ENCODE measurements at places on chromosomes 7 and 10.
A peak's percentile ranks its signal among the peaks of the same experiment; 100 is the strongest.

DNA sequence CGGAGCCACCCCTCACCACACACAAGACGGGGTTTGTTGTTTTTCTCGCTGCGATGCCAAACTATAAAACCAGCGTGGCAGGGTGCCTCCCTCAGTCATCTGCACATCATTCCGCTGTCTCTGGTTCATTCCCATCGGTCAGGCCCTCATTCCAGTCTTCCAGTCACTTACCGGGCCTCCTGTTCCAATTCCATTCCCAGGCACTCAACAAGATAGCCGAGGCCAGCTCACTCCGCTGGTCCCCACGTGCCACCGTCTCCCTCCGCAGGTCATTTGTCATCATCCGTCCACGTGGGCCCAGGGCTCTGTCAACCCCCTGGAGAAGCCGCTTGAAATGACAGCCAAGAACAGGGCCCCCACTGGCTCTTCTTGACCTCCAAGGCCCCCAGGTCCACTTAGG, 6.1 kb upstream of the TMEM184A start:
- no peak for DNase-seq

DNA sequence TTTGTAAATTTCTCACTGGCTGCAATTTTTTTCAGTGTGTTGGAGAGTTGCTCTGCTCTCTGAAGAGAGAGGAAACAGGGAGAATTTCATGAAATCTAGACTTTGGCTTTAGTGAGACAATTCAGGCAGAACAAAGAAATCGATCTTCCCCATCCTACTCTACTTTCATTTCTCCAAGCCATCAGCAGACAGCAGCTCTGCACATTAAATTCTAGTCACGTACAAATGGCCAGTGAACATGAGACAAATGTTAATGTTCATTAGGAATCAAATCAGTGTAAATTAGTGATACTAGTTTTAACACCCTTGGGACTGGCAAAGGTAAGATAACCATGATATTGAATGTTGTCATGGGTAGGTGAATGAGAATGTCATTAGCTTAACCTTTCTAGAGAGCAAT, 140.8 kb downstream of the ANLN start:
- no peak for DNase-seq

- DNase-seq: no peak
Observed at GRCh38 chr7:5339955-5340354, 57.2 kb downstream of the SLC29A4 start.

GRCh38 chr7:47435889-47436312, 146.0 kb downstream of the TNS3 start:
- DNase-seq: peak; percentile 63

DNA sequence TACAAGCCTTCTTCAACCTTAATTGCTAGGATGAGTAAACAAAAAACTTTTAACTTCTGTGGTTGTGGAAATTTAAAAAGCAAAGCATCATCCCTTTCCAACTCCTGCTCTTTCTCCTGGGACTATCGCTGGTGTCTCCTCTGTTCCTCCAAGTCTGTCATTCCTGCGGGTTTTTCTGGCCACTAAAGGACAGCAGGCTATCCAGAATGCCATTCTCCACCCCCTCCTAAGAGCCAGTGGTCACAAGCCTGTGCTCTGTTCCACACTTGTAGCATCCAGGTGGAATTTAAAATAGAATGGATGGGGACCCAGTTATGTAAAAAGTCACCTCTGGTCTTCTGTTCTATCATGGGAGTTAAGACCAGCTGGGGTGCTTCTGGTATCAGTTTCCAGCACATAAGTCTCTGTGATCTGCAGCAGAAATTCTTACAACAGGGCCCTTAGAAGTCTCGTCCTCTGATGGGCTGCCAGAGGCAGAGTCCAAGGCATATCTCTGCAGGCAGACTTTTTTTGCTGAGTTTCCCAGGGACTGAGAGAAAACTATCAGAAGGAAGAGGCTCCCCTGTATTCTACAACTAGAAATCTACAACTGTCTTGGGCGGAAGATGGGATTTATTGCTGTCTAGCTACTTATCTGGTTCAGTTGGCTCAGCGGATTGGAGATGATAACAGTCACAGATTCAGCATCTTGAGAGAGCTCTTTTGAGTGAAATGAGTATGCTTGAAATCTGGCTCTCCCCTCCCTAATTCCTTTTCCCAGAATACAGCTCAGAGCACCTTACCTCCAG, 5.1 kb upstream of the WNT16 start:
- DNase-seq: no peak

DNA sequence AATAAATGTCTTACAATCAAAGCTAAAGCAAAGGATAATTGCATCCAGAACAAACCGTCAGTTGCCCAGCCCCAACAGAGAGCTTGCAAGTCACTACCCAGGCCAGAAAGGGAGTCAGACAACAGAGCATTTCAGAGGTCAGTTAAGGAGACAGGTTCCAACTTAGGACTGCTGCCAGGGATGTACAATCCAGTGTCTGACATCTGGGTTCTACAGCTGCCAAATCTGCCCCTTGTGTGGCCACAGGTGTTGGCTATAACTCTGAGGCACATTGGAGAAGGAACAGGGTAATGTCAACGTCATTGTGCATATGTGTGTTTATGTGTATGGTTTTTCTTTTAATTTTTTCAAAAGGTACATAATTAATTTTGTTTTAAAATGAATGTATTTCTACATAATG, 85.2 kb upstream of the GLCCI1 start:
- no peak for DNase-seq

- DNase-seq: no peak
Observed at GRCh38 chr7:134702366-134703240, 56.0 kb downstream of the BPGM start.

- DNase-seq: no peak
Observed at GRCh38 chr10:81865581-81865980, 9.4 kb upstream of the NRG3 start.

- no peak for DNase-seq
Observed at GRCh38 chr10:95414844-95415485, 124.2 kb upstream of the PDLIM1 start.

DNA sequence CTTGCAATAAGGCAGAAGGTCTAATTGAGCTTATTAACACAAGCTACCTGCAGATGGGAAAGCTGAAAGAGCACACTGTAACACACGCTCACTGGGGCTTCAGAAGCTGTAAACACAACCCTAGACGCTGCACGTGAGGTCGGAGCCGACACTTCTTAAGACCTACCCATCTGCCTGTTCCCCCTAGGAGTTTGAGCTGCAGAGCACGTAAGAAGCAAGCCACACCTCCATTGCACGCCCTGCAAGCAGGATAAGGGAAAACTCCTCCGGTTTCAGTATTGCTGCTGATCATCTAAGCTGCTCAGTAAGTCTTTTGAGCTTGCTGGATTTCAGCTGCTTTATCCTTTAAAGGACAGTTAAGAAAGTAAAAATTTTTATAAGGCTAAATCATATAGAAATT, 244.0 kb upstream of the ZWINT start:
- no peak for DNase-seq

DNA sequence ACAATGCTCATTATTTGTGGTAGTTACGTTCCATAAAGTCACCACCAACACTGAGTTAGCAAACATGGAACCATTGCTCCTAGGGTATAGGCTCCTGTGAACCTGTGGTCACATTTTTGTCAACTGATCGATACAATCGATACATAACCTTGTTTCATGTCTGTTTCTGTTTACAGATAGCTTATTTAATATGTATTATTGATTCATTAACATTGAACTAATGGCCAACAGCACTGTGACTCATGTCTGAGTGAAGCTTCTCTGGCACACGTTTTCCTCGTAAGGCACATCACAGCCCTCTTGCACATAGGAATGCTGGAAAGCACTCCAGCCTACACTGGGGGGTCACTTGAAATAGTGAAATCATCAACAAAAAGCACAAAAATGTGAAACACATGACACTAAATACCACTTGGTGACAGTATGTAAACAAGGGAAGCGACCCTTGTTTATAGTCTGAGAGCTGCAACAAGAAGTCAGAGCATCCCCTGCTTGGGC, 27.0 kb downstream of the GHRHR start:
- no peak for DNase-seq

DNA sequence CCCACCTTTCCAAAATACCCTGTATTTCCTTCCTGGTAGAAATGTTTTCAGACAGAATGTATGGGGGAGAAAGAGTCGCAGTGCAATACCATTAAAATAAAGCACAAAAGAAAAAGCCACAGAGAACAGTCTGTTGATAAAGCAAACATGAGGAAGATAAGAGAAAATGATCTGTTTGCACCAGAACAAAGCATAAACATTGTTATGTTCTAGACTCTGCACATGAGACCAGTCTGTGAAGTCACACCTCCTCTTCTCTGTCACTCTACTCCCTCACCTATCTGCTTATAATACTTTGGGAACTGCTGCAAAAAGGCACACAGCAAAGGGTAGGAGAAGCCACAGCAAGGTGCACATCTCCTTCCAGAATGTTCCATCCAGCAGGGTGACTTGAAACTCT, 67.2 kb upstream of the LRGUK start:
- DNase-seq: no peak

DNA sequence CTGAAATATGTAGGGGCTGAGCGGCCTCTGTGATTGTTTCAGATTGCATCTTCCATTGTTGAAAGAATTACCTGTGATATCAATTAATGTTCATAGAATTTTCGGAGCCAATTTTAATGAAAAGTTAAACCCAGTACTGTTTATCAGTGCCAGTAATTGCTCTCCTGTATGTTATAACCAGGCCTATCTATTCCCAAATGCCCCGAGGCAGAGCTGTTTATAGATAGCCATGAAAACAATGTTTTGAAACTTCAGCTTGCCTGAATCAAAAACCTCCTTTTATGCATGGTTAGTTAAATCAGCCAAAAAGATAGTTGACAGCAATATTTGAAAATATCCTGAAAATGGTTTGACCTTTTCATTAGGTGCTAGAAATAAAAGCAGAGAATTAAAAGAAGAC, 50.1 kb upstream of the HDAC9 start:
- no peak for DNase-seq

DNA sequence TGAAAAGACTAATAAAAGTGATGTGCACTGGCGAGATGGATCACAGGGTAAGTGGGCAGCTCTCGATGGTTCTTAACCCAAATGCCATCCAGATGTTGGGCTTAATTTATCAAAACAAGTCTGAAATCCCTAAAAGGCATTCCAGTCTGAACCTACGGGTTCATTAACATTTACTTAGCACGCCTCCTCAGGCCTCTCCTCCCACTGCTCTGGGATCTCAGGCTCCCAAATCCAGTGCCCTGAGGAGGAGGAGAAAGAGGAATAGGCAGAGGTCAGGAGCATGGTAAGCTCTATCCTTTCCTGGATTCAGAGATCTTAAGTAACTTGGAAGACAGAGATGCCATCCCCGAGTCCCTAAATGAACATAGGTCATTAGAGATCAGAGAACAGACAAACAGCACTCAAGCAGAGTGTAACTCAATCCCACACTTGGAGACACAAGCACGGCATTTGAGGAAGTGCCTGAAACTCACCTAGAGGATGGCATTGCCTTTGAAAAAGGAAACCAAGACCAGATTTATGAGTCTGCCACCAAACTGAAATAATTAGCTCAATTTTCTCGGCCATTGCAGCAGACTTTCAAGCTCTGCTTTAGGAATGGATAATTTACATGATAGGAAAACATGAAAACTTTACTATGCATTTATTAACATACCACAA, 140.9 kb downstream of the CXCL12 start:
- no peak for DNase-seq

- peak; percentile 75 for DNase-seq
Observed at GRCh38 chr10:44986670-44987069, 8.1 kb upstream of the DEPP1 start.

DNA sequence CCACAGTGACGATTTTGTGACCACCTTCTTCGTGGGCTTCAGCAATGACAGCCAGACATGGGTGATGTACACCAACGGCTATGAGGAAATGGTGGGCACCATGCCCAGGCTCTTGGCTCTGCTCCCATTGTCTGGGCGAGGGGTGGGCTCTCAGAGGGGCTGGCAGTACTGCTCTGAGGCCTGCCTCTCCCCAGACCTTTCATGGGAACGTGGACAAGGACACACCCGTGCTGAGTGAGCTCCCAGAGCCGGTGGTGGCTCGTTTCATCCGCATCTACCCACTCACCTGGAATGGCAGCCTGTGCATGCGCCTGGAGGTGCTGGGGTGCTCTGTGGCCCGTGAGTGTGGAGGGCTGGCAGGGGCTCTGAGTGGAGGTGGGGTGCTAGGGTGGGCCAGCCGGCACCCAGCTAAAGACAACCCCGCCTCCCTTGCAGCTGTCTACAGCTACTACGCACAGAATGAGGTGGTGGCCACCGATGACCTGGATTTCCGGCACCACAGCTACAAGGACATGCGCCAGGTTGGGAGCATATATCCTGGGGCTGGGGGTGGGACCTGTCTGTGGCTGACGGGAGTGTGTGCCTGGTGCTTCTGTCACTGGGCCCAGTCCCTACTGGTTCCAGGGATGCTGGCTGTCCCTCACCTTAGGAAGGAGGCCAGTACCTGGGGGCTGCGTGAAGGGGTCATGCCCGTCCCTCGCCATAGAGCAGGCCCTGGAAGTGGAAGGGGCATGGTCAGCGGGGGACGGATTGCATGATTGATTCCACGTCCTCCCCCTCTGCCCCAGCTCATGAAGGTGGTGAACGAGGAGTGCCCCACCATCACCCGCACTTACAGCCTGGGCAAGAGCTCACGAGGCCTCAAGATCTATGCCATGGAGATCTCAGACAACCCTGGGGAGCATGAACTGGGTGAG, 6.8 kb downstream of the AEBP1 start:
- no peak for DNase-seq

DNA sequence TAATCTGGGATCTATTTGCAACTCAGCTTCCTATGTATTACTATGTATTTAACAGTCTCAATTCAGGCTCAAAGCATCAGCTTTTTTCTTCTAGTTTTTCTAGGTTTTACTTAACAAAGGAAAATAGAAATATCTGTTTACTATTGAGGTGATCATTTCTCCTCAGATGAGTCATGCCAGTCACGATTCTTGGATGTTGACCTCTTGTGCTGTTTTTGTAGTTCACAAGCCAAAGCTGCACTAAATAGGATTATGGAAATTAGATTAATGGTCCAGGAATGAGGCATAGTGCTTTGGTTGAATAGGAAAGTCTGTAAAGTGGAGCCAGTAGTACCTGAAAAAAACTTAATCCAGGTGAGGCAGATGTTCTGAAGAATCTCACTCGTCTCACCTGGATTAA, 198.3 kb upstream of the KAT6B start:
- DNase-seq: no peak

DNA sequence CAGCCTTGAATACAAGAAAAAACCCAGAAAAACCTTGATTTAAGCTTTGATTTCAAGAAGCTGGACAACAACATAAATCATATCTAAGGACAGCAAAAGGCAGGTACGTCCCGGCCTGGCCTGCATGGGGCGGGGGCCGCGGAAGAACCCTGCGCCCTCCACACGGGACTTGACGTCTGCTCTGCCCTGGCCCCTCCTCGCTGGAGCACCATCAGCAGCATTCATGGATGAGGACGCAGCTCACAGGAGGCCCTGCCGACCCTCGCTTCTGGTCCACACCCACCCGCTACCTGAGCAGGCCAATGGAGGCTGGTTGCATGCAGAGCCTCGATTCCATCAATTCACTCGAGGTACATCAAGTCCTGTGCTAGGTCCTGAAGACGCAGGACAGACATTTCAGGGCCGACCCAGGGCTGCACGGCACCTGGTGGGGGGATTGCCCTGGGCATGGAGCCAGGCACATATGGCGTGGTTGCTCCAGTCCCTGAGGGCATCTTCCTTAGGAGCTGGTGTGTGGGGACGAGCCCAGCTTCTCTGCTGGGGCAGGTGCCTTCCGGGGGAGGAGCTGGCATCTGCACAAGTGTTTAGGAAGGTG, 63.1 kb upstream of the NKX6-2 start:
- no peak for DNase-seq

- peak; percentile 82 for DNase-seq
Observed at GRCh38 chr7:44145969-44146911, 5.1 kb upstream of the MYL7 start.

GRCh38 chr7:55073976-55074528, 55.2 kb downstream of the EGFR start:
- no peak for DNase-seq

All from hematopoietic multipotent progenitor cell treated with erythropoietin and hydrocortisone succinate and interleukin-3 and kit ligand, for 6 days (in vitro differentiated cells).